ENCODE measurements at places on chromosomes 16 and 17. TPM values are rescaled to one million over a fixed set of nuclear protein-coding genes. Genes with fewer than 3 reads are reported as not detected.

DHX58 gene
- 12.9 TPM for total RNA-seq

NPTX1 gene
- total RNA-seq = not detected

GRCh38 chr16:83305092-83305491, 502.7 kb upstream of the HSBP1 start:
- H3K4me1 ChIP-seq = no peaks in the 10 kb centered on the region
- H3K36me3 ChIP-seq = no peaks in the 10 kb centered on the region
- no peak overlapping the region for H3K27ac ChIP-seq
- no peak for DNase-seq
- no peak overlapping the region for H3K4me3 ChIP-seq

DNA sequence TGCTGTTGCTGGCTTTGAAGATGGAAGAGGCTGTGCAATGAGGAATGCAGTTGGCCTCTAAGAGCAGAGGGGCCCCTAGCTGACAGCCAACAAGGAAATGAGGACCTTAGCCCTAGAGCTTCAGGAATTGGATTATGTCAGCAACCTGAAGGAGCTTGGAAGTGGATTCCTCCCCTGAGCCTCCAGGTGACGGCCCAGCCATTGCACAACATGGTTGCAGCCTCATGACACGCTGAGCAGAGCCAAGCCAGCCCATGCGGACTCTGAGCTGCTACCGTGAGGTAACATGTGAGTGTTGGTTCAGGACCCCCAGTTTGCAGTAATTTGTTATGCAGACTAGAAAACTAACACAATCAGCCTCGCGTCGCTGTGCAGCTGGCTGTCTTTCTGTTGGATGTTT, 20.2 kb downstream of the CCDC42 start:
- H3K36me3 ChIP-seq = no peaks in the 10 kb centered on the region
- DNase-seq = no peak
- no peak overlapping the region for H3K27ac ChIP-seq
- no peaks in the 10 kb centered on the region for H3K27me3 ChIP-seq
- no peak overlapping the region for H3K4me3 ChIP-seq

DNA sequence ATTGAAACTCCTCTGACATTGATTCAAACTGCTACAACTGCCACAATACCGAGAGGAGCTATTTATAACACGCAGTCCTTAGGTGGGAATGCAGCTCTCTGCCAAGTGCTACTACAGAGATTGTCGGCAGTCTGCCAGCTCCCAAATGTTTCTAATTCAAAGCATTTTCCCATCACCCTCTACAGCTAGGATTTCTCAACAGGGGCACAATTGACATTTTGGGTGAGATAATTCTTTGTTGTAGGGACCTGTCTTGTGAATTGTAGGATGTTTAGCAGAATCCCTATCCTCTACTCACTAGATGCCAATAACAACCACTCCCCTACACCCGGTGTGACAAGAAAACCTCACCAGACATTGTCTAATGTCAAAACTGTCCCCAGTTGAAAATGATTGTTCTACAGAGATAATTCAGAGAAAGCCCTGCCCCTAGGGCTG, 7.8 kb upstream of the N4BP1 start:
- H3K36me3 ChIP-seq = no peaks in the 10 kb centered on the region
- no peaks in the 10 kb centered on the region for H3K27me3 ChIP-seq
- H3K27ac ChIP-seq = no peak overlapping the region
- no peak for DNase-seq
- H3K4me1 ChIP-seq = peaks cover 3% of the 10 kb centered on the region
- H3K4me3 ChIP-seq = no peak overlapping the region
